ENCODE measurements at places on chromosomes 6 and 20.

DNA sequence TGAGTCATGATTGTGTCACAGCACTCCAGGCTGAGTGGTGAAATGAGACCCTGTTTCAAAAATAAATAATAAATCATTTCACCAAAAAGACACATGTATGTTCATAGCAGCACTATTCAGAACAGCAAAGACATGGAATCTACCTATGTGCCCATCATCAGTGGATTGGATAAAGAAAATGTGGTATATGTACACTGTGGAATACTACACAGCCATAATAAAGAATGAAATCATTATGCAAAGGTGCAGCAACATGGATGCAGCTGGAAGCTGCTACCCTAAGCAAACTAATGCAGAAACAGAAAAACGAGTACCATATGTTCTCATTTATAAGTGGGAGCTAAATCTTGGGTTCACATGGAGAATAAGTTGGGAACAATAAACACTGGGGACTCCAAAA, 33.1 kb downstream of the ZNF451 start:
- no peak for DNase-seq

DNA sequence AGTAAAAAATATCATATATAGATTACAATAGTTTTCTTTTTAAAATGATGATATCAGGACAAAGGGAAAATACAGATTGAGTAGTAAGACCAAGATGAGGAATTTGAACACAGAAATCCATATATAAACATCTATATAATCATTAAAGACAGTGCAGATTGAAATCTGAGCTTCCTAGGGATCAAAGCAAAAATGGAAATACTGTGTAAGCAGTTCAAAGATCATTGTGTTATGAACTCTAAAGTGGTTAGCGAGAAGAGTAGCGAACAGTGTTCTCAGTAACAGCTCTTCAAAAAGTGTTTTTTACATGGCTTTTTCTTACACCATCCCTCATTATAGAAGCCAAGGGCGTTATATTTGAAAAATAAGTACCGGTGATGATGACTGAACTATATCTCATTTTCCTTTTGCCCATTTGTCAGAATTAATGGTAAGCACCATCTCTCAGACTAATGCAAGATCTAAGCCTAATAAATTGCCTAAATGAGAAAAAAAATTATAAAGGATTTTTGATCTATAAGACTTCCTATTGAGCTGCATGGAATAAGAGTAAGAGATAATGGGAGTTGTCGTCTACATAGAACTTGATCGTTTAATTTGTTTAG, 226.3 kb downstream of the ZFAND3 start:
- DNase-seq: no peak

DNA sequence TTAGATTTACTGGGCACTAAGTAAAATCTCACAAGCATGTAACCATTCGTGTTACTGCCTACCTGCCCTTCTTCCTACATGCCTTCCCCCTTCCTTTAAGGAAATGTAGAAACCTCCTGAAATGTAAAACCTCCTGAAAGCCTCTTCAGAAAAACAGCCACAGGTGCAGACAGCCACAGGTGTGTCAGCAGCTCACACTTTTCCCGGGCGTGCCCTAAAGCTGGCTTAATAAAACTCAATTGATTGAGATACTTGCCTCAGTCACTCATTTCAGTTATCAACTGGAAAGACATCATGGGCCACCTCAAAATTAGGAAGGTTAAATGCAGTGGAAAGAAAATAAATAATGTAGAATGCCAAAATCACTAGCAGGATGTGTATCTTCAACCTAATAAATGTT, 23.1 kb upstream of the PBOV1 start:
- no peak for DNase-seq

- DNase-seq: no peak
Observed at GRCh38 chr20:13148961-13149360, 72.1 kb upstream of the ISM1 start.

Measured in GM10248 (cell line).